Vein endothelial cell (primary cell): ENCODE measurements at places on chromosomes 16 and 17. TPM values are rescaled to one million over a fixed set of nuclear protein-coding genes. Genes with fewer than 3 reads are reported as not detected.

Gene MT4
- not detected in 2 replicates for total RNA-seq

Gene LHX1
- not detected in 2 replicates for total RNA-seq

Gene MYH13
- not detected in 2 replicates for total RNA-seq

Gene CCL4L2
- total RNA-seq, result not detected in 2 replicates

Gene MYH2
- not detected in 2 replicates for total RNA-seq

Gene LIG3
- total RNA-seq, result 30.1 and 42.8 TPM in 2 replicates

Gene NPTX1
- total RNA-seq, result under 0.01 and 0.29 TPM in 2 replicates

Gene MEOX1
- total RNA-seq, result under 0.01 TPM in 1 of 2 replicates, not detected in the other

Gene HAP1
- total RNA-seq, result under 0.01 and 0.29 TPM in 2 replicates

Gene ARL5C
- total RNA-seq, result not detected in 2 replicates

Gene DPEP3
- total RNA-seq, result not detected in 2 replicates

Gene TNFRSF12A
- total RNA-seq, result 116 and 149 TPM in 2 replicates

Gene CDIP1
- total RNA-seq, result 12.7 and 18.9 TPM in 2 replicates

Gene SPATA22
- 0.65 TPM in 1 of 2 replicates, not detected in the other for total RNA-seq

Gene PRR29
- 0.33 and 0.57 TPM in 2 replicates for total RNA-seq

Gene CES3
- total RNA-seq, result not detected in 2 replicates

Gene GPR142
- not detected in 2 replicates for total RNA-seq

Gene SAMD14
- total RNA-seq, result 5.3 and 10.5 TPM in 2 replicates

Gene MYH3
- 0.10 and 0.65 TPM in 2 replicates for total RNA-seq

Gene CLEC10A
- total RNA-seq, result 0.19 TPM in 1 of 2 replicates, not detected in the other
